ENCODE measurements at places on chromosomes 5 and 9.

DNA sequence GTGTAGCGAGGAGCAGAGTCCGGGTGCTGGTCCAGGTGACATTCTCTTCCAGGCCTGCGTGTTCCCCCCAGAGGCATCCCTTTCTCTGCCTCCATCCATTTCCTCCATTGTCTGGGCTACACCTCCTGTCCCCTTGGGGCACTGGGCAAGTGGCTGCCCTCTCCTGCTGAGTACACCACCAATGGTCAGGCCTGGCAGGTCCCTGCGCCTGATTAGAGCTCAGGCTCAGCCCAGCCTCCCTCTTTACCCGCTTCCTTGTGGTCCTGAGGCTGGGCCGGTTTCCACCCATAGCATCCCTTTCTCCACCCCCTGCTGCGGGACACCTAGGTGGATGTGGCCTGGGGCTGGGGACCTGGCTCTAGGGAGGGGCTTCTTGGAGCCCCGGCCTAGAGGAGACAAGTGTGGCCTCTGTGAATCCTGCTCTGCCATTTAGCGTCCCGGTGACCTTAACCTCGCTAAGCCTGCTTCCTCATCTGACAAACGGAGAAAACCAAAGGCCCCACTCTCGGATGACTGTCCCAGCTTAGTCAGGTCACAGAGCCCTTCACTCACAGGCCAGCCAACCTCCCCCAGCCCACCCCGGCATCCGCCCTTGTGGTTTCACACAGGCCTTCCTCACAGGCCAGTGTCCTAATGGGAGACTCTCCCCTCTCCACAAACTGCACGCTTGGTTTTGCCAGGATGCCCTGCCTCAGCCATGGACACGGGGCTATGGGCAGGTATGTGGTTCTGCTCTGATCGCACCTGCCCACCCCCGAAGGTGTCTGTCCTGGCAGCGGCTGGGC is 12.9 kb downstream of the DOLPP1 start:
- no peak for DNase-seq

DNA sequence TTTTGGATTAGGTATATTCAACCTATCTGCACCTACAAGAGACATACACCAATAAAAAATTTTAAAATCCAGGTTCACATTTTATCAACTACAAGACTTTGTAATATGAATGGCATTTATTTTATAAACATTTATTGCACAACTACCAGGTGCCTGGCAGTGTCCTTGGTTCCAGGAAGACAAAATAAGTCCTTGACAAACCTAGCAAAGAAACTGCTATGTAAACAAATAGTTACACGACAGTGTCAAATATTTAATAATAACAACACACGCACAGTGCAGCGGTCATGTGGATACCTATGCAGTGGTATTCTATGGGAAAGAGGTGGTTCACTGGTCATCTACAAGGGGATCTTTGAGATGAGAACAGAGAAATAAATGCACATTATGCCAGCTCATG is 120.7 kb downstream of the MYO10 start:
- DNase-seq = no peak

DNA sequence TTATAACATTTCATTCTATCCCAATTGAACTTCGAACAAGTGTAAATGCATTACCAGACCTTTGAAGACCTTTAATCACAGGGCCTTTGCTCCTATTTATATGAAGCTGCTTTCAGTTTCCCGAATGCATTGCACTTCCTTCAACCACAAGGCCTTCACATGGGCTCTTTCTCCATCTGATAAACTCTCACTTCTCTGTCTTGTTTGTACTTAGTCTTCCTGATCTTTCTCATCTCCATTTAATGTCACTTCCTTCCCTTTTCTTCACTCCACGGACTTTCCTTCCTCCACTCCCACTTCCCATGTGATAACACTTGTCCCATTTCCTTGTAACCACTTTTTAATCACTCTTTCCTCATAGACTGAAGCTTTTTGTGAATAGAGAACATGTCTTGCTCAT is 74.3 kb upstream of the TNC start:
- DNase-seq = no peak

GRCh38 chr5:57824047-57824446 is 341.4 kb upstream of the ACTBL2 start:
- no peak for DNase-seq

GRCh38 chr5:92002721-92003274 is 619.7 kb upstream of the ARRDC3 start:
- DNase-seq = no peak

DNA sequence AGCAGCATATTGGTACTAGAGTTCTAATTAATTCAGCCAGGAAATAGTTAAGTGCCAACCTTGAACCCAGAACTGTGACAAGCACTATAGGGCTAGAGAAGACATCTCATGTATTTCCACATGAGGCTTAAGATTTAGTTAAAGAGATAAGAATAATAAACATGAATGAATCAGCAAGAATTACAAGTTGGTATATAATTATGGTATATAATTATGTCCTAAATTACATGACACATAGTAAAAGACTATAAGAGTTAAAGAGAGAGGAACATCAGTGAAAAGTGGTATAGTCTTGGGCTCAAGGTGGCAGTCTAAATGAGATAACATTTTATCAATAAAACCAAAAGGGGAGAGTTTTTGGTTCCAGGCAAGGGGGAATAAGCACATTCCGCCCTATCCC is 223.1 kb upstream of the NFIL3 start:
- no peak for DNase-seq

GRCh38 chr5:54518818-54519508 is 1.4 kb downstream of the SNX18 start:
- DNase-seq = no peak

DNA sequence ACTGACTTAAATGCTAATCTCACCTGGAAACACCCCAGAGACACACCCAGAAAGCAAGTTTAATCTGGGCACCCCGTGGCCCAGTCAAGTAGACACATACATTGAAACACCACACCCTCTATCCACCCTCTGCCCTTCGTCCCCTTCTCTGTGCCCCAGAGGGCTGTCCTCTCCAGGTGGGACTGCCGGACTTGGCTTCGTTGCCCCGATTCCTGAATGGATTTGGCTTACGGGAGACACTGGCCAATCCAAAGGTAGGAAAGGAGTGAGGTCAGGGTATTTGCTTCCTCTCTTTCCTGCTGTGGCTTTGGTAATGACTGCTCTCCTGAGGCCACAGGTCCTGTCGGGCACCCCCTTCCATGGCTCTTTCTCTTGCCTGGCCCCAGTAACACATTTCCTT is 25.2 kb upstream of the COL27A1 start:
- no peak for DNase-seq

DNA sequence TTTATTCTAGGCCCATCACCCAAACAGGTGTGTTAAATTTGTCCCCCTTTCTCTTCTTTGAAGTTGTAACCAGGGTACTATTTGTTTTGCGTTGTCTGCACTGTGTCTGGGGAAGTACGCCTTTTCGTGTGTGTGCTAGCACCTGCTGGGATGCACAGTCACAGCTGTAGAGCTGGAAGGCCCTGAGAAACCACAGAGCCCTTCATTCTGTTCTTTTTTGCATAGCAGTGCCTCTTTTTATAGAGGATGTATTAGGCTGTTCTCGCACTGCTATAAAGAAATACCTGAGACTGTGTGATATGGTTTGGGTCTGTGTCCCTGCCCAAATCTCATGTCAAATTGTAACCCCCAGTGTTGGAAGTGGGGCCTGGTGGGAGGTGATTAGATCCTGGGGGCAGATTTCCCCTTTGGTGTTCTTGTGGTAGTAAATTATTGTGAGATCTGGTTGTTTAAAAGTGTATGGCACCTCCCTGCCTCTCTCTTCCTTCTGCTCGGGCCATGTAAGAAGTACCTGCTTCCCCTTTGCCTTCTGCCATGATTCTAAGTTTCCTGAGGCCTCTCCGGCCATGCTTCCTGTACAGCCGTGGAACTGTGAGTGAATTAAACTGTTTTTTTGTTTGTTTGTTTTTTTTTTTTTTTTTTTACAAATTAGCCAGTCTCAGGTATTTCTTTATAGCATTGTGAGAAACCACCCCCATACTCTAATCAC is 14.0 kb downstream of the SEC61B start:
- no peak for DNase-seq

GRCh38 chr9:35553670-35554543 is 51.2 kb upstream of the TESK1 start:
- peak; percentile 73 for DNase-seq

GRCh38 chr5:42953041-42953440 is 87.1 kb downstream of the ANXA2R start:
- no peak for DNase-seq

Measured in HuH-7.5 (cell line).